ENCODE measurements at places on chromosomes 16 and 17. TPM values are rescaled to one million over a fixed set of nuclear protein-coding genes. Genes with fewer than 3 reads are reported as not detected.

DNA sequence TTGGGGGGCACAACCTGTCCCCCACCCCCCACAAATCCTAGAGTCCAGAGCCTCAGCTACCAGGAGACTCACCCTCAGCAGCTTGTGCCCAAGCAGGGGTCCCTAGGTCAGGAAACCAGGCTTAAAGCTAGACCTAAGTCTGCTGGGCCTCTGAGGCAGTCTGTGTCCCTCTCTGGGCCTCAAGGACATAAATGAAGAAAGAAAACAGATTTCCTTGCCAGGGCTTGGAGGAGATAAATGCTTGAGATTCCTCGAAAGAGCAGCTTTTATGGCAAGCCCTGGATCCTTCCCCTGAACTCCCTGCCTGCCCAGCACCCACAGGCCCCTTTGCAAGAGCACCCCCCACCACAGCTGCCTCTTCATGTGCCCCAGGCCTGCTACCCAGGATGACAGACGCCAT lies 3.3 kb downstream of the SRCIN1 start:
- DNase-seq, result no peak

The SCNN1G gene
- 0.06 TPM for total RNA-seq

DNA sequence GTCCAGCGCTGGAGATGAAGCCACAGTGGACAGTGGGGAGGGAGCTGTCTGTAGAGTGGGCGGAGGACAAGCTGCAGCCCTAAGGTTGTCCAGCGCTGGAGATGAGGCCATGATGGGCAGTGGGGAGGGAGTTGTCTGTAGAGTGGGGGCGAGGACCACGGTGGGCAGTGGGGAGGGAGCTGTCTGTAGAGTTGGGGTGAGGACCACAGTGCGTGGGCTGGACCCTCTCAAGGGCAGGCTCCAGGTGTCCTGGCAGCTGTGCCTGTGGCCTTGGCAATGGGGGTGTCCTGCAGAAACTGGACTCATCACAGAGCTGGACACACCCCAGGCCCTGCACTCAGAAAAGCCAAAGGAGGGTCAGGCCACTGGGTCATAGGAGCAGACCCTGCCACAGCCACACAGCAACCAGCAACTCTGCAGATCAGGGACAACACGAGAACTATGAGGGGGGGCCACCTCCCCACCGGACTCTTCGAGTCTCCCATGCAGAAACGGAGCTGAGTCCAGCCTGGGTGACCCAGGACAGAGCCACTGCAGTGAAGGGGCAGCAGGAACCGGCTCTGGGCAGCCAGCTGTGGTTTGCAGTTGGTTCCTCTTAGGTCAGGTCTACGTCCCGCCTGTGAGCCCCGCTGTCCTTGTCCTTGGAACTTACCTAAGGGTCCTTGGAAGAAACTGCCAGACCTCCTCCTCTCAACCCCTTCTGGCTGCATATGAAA lies 33.4 kb upstream of the CBFA2T3 start:
- no peak for DNase-seq

The CHD9NB gene
- total RNA-seq, result 1.2 TPM

- DNase-seq, result no peak
Measured at GRCh38 chr16:81624760-81625543, 154.1 kb upstream of the PLCG2 start.

- DNase-seq, result no peak
Measured at GRCh38 chr17:52140601-52141000, 17.9 kb downstream of the CA10 start.

The SLC52A1 gene
- total RNA-seq, result not detected

DNA sequence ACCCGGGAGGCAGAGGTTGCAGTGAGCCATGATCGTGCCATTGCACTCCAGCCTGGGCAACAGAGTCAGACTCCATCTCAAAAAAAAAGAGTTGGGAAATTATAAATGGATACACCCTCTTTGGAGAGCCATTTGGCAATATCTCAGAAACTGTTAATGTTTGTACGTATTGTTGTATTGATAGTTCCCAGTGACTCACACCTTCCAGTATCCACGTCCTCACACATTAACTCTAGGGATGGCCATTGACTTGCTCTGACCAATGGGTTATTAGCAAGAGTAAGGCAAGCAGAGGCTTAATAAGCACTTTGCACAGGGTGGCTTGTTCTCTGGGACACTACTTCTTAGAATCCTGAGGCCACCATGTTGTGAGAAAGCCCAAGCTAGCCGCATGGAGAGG lies 107.6 kb upstream of the LHX1 start:
- DNase-seq, result no peak

DNA sequence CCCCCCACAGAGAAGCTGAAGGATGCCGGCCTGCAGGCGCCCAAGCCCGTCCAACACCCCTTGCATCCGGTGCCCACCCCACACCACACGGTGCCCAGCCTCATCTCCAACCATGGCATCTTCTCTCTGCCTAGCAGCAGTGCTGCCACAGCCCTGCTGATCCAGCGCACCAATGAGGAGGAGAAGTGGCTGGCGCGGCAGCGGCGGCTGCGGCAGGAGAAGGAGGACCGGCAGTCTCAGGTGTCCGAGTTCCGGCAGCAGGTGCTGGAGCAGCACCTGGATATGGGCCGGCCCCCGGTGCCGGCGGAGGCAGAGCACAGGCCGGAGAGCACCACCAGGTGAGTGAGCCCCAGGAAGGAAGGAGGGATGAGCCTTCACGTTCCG lies 31.5 kb downstream of the GINS2 start:
- DNase-seq, result no peak

DNA sequence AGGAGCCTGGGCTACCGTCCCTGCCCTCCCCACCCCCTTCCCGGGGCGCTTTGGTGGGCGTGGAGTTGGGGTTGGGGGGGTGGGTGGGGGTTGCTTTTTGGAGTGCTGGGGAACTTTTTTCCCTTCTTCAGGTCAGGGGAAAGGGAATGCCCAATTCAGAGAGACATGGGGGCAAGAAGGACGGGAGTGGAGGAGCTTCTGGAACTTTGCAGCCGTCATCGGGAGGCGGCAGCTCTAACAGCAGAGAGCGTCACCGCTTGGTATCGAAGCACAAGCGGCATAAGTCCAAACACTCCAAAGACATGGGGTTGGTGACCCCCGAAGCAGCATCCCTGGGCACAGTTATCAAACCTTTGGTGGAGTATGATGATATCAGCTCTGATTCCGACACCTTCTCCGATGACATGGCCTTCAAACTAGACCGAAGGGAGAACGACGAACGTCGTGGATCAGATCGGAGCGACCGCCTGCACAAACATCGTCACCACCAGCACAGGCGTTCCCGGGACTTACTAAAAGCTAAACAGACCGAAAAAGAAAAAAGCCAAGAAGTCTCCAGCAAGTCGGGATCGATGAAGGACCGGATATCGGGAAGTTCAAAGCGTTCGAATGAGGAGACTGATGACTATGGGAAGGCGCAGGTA lies 762 bp downstream of the CDK12 start:
- DNase-seq, result no peak

The BRIP1 gene
- total RNA-seq, result 0.33 TPM

- DNase-seq, result no peak
Measured at GRCh38 chr17:17425591-17425990, 51.2 kb upstream of the MED9 start.
